ENCODE measurements at places on chromosomes 11 and 22.

GRCh38 chr11:63510360-63511047 lies 4.6 kb downstream of the LGALS12 start:
- no peak for DNase-seq

GRCh38 chr22:31275018-31275417 lies 17.3 kb downstream of the PIK3IP1 start:
- DNase-seq = no peak

GRCh38 chr11:44463751-44464150 lies 101.7 kb upstream of the CD82 start:
- DNase-seq = no peak

- DNase-seq = no peak
These were observed 862 bp downstream of the TPP1 start for GRCh38 chr11:6618117-6619003.

GRCh38 chr11:65973439-65974110 lies 12.0 kb downstream of the SART1 start:
- no peak for DNase-seq

- no peak for DNase-seq
These were observed 62.4 kb downstream of the GAS2 start for GRCh38 chr11:22728600-22729389.

DNA sequence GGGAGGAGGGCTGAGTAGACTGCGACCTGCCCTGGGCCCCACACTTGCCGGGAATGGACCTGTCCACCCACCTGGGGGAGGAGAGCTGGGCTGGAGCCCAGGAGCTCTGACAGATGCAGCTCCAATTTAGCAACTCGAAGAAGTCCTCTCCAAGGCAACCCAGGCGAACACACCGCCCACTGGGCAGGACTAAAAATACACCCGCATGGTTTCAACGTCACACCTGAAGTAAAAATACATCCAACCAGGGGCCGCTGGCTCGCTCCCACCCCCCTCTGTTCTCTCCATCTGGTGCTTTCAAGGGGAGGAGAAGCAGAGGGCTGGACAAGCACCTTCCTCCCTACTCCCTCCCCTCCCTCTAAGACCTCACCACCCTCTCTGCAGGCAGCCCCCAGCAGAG lies 119.9 kb downstream of the FEZ1 start:
- peak; percentile 84 for DNase-seq

GRCh38 chr22:30857791-30858190 lies 110.8 kb downstream of the MORC2 start:
- no peak for DNase-seq

DNA sequence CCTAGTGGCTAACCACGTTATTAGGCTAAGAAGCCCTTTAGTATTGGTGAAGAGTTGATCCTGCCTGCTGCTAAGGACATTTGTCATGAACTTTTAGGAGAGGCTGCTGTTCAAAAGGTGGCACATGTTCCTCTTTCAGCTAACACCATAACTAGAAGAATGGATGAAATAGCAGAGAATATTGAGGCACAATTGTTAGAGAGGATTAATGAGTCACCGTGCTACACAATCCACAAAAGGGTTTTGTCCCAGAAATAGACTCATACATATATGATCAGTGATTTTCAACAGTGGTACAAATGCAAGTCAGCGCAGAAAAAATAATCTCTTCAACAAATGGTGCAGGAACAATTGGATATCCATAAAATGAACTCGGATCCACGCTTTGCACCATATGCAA lies 7.0 kb upstream of the MSANTD2 start:
- DNase-seq = no peak

DNA sequence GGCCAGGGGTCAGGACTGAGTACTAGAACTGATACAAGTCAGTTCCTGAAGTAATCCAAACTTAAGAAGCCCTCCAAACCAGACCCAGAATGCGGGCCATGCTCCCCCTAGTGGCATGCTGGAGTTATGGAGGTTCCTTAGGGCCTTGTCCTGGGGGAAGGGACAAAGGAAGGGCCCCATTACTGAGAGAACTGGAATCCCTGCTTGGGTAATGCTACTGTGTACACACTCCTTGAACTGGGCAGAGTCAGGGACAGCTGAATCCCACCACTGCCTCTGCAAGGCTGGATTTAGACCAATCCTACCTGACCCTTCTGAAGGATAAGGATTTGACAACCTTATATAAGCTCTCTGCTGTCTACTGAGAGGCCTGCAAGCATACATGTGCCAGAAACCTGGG lies 97.3 kb upstream of the AKIP1 start:
- no peak for DNase-seq

GRCh38 chr11:25733777-25734176 lies 598.2 kb upstream of the ANO3 start:
- DNase-seq = no peak

DNA sequence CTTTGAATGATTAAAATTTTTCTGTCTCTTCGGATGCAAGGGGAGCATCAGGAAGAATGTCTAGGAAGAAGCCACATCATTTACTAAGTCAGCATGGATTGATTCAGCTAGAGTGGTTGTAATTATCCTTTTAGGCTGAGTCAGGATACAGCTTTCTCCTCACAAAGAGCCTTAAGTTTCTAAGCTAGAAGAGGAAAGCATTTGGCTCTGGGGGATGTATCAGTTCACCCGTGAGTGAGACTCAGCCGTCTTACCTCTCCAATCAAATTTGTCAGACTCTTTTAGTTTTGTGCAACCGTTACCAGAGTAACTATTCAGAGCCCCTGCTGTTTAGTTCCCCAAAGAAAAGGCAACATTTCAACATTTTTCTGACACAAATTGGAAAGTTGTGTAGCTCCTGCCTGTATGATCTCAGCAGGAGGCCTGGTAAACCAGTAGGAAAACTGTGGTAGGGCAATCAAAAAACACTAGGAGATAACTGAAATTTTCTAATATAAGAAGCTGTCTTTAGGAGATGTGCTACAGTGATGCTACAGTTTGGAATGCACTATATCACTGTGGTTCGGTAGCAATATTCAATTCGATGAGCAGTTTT lies 432.4 kb upstream of the LUZP2 start:
- no peak for DNase-seq

GRCh38 chr11:35494957-35495490 lies 30.4 kb downstream of the PAMR1 start:
- DNase-seq = no peak

- DNase-seq = peak; percentile 82
These were observed 27.1 kb downstream of the ARAP1 start for GRCh38 chr11:72724851-72725723.

- no peak for DNase-seq
These were observed 65.1 kb downstream of the BTG4 start for GRCh38 chr11:111447112-111447471.

DNA sequence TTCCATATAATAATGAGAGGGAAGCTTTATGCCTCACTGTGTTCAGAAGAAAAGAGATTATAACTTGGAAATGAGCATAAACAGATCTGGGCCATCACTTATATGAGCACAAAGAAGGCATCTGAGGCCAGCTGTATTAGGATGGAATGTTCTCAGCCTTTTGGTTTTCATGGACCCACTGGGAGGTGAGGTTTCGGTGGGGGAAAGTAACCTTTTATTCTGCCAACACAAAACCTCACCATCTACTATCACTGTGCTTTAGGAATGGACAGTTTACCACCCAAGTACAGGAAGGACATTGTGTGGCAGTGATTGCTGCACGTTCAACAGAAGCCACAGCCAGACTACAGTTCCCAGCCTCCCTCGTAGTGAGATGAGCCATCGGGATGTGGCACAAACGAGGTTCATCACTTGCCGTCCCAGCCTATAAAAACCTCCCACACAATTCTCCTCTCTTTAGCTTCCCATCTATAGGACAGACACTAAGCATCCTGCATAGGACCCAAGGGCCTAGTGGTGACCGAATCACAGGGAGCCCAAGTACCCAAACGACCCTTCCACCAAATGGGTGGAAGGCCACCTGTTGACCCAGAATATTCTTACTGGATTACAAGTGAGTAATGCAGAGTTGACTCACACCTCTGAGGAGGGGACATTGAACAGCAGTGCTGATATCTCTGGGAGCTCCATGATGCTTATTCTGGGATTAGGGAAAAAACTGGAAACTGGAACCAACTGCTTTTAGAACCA lies 121.5 kb upstream of the RAG2 start:
- DNase-seq = no peak

DNA sequence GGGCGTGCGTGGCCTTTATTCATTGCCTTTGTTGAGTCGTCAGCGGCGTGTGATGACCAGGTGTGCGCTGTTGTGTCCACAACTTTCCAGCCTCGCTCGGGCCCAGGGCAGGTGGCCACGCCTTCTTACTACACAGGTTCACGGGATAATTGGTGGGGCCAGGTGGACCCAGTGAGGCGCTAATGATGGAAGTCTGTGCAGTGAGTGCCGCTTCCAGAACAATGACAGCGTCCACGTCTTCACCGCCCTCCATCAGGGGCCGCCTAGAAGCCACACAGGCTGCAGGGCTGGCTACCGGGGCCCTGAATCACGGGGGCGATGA lies 1197.3 kb downstream of the BRD1 start:
- no peak for DNase-seq

GRCh38 chr11:13667245-13667644 lies 1.2 kb upstream of the FAR1 start:
- no peak for DNase-seq

GRCh38 chr11:67438158-67438902 lies 848 bp upstream of the PTPRCAP start:
- DNase-seq = no peak

- DNase-seq = no peak
These were observed 91.9 kb downstream of the CDKN1C start for GRCh38 chr11:2793701-2794045.

GRCh38 chr11:35083181-35083430 lies 55.9 kb upstream of the CD44 start:
- DNase-seq = no peak

GRCh38 chr11:89922195-89922660 lies at the start of gene TRIM49D1:
Gene TRIM49D1, minus strand, starts transcription at chr11:89922245. Its CDS starts 4,535 bp downstream, at chr11:89917710.
- DNase-seq = no peak

GRCh38 chr11:123284454-123284853 lies 89.4 kb upstream of the CLMP start:
- no peak for DNase-seq

GRCh38 chr11:37378958-37379357 lies 780.9 kb upstream of the RAG2 start:
- DNase-seq = no peak

- DNase-seq = no peak
These were observed 15.3 kb downstream of the PHF21A start for GRCh38 chr11:46105926-46106325.

DNA sequence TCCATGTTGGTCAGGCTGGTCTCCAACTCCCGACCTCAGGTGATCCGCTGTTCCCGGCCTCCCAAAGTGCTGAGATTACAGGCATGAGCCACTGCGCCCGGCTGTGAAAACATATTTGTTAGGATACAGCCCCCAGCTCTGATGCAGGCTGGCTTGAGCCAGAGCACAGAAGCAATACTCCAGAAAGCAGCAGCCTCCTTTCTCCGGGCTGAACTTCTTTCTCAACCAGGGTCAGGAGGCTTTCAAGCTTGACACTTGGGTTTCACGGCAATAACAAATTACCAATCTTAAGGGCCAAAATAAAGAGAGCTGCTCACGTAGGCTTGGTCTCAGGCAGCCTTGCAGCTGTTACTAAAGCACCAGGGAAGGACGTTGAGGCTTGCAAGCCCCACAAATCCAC lies 10.8 kb upstream of the CECR2 start:
- DNase-seq = no peak

DNA sequence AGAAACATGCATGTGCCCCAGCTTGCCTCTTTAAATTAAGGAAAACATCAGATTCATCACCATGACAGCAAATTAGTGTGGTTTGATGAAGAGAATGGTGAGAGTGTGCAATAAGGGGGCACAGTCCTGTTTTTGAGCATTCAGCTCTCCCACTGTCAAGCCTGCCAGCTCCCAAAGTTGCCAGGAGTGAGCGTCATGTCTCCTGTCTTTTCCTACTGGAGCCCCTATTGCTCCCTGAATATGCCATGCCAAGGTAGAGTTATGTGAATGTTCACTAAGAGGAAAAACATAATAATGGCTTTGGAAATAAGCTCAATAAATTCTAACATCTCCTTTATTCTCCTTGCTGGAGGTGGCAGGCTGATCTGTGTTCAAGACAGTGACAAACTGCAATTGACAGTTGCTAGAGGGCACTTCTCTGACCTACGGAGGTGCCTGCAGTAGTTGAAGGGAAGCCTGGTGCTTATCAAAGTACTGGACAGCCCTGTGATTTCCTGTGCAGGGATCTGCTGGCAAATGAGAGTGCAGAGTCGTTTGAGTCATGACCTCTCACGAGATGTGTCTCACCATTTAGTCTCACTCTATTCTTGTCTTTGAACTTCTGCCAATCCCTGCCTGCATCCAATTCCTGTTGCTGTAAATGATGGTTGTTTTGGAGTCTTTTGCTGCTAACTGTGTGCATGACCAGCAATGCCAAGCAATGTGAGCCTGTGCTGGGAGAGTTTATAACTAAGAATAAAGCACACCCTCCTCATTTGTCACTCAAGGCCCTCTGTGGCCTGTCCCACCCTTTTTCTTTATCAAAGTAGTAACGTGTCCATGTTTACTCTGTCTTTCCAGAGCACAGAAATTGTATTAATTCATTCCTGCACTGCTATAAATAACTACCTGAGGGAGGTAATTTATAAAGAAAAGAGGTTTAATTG lies 34.8 kb downstream of the MRGPRX2 start:
- no peak for DNase-seq

GRCh38 chr11:97414801-97415200 lies 1025.0 kb downstream of the JRKL start:
- DNase-seq = no peak

DNA sequence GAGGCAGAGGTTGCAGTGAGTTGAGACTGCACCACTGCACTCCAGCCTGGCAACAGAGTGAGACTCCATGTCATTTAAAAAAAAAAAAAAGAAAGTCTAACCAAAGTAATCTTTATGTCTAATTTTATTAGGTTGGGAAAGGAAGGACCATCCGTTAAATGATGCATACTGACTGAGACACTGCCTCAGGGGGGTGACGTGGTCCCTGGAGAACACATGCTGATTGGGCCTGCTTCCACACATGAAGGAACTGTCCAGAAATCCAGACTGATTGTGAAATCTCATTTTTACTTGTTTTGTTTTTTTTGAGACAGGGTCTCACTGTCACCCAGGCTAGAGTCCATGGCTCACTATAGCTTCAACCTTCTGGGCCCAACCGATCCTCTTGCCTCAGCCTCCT lies 5.5 kb downstream of the SF3A1 start:
- DNase-seq = no peak

GRCh38 chr11:40032331-40032730 lies 1427.1 kb downstream of the LRRC4C start:
- no peak for DNase-seq

- DNase-seq = no peak
These were observed 105.7 kb downstream of the SWAP70 start for GRCh38 chr11:9769621-9770020.

- no peak for DNase-seq
These were observed 729.3 kb downstream of the NTM start for GRCh38 chr11:132099692-132100091.
